ENCODE measurements at places on chromosomes 6 and 20.

DNA sequence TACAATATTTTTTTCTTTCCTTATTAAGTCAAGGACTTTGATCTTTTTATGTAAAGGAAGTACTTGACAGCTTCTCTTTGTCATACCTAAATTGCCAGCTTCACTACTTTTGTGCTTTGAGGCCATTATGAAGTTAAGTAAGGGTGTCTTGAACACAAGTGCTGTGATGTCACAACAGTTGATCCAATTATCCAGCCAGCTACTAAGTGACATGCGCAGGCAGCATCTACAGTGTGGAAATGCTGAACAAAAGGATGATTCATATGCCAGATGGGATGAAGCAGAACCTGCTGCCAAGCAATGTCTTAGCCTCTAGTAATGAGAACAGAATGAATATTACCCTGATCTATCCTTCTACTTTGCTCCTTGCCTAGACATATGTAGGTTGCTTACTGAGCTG is 68.3 kb upstream of the TMEM244 start:
- DNase-seq, result no peak

DNA sequence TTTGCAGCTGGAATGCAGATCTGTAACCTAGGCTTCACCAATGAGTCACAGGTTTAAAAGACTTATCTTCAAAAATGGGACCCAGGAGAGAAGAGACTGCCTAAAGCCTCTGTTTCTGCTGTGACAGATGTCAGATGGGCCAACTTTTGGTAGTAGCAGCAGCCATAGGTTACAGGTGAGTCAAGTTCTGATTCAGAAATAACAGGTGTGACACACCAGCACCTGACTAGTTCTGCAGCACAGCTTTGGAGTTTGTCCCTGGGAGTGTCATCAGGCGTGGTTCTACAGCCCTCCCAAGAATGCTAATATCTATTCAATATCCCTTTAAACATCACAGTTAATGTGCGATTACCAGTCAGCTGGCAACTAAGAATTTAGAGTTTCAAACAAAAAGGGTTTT is 121.9 kb upstream of the BTN3A2 start:
- DNase-seq, result no peak

GRCh38 chr6:169064194-169064593 is 189.5 kb downstream of the THBS2 start:
- no peak for DNase-seq

DNA sequence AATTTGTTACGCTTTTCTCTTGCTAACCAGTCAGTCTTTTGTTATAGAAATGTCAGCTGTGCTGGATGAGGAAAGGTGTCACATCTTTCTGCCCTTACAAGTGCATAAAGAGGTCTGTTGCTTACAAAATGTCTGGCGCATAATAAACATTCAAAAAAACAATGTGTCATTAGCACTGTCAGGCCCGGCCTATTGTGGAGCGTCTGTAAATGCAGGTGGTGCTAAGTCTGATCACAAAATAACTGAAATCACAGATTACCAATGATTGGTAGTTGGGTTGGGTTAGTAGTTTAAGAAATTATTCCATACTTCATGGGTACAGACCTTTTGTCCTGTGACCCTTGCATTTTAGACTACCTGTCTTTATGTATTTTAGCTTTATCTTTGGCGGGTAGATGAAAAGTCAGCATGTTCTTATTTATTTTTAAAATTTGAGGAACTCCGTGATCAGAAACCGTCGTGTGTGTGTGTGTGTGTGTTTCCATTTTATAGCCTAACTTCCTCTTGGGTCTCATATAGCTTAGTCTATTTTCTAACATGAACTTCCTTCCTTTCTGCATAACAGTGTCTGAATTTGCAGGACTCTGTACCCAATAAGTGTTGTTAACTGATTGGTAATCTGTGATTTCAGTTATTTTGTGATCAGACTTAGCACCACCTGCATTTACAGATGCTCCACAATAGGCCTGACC is 88.1 kb upstream of the IFNGR1 start:
- no peak for DNase-seq

- no peak for DNase-seq
Measured at GRCh38 chr6:44105993-44106740, 21.1 kb downstream of the MRPL14 start.
